ENCODE measurements at places on chromosomes 16 and 17.

DNA sequence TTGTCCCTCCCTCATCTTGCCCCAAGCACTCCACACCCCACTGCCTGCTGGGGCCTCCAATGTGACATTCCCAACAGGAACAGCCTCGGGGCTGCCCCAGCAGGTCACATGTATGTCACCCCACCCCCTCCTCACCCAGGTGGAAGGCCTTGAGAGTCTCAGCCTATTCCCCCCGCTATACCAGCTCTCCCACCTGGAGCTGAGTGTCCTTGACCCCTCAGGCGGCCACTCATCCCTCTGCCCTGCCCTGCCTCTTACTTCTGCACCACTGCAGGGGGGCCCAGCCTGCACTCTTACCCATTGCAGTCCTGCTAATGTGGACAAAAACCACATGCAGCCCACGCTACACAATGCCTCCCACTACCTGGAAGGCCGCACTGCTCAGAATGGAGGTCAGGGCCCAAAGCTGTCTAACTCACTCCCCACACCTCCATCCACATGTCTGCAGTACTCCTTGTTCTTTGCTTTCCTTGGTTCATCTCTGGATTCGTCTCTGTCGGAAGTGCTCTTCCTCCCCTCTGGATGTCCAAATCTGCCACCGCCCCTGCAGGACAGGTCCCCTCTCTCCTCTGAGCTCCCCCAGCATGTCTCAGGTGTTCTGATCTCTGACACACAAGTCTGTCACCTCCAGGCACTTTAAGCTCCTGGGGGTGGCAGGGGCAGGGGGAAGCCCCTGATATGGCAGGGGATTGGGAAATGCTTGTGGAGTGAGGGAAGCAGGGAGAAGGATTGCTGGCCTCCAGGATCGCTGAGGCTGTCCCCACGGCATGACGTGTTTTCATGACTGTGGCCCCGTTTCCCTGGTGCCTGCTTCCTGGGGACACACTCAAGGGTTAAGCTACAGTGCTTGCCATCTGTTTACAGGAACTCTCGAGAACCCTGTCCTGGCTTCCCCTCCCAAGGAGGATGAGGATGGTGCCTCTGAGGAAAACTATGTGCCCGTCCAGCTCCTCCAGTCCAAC is 20.8 kb downstream of the TRPV2 start:
- ATAC-seq: no peak

DNA sequence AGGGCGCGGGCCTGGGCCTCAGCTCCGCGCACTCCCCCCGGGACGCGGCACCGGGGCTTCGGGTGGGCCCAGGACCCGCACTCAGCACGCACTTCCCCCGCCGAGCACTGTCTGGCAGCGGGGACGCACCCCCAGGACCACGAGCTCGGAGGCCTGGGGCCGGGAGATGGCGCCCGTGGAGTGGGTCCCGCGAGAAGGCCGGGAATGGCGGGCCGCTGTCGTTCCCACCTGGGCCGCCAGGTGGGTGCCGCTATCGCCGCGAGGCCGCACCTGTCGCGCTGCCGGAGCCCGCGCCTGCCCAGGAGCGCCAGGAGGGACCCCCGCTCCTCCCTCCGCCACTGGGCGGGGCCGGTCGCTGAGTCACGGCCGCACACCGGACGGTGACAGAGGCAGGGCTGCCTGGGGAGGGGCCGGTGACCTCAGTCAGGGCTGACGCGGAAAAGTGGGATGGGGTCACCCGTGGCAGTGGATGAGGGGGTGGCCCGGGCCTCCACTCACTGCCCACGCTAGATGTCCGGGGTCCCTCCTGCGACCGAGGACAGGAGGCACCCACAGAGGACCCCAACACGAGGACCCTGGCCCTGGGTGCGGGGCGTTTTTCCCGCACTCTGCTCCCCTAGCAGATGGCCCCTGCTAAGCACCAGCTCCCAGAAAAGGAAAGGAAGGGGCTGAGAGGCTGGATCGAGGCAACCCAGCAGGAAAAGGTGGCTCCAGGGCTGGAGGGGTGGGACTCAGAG is 6.9 kb upstream of the ACTG1 start:
- ATAC-seq: peak; percentile 5

GRCh38 chr16:85377388-85378144 is 235.6 kb upstream of the GSE1 start:
- no peak for ATAC-seq

GRCh38 chr16:66619534-66620428 is 15.3 kb downstream of the CMTM3 start:
- no peak for ATAC-seq

DNA sequence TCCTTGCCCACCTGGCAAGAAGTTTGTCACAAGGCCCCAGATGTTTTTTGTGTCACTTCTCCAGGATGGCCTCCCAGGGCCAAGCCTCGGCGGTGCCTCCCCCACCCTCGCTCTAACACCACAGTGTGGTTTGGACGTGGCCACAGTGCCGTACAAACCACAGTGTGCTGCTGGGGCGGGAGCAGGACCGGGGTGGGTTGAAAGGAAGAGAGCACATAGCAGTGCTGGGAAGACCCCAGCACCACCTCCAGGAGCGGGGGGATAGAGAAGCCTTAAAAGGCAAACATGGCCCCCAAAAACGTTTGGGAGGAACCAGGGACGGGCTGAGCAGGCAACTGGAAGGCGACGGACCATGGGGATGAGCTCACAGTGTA is 5.0 kb upstream of the BCL6B start:
- ATAC-seq: no peak

DNA sequence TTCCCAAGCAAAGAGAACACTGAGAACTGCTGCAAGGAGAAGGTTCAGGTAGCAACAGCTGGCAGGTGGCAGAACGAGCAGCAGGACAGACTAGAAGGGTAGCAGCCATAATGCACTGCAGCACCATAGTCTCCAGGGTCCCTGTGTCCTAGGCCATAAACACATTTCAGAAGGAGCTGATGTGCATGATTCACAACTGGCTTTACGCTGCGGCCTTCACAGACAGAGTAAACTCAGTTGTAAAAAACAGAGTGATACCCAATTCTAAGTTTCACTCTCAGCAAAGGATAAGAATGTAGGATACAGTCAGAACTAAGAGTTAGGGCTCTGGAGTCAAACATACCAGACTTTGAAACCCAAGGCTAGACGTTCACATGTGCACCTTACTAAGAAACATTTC is 24.4 kb downstream of the ARHGAP17 start:
- no peak for ATAC-seq

- peak; percentile 93 for ATAC-seq
Observed at GRCh38 chr16:23863511-23864422, 28.0 kb downstream of the PRKCB start.

DNA sequence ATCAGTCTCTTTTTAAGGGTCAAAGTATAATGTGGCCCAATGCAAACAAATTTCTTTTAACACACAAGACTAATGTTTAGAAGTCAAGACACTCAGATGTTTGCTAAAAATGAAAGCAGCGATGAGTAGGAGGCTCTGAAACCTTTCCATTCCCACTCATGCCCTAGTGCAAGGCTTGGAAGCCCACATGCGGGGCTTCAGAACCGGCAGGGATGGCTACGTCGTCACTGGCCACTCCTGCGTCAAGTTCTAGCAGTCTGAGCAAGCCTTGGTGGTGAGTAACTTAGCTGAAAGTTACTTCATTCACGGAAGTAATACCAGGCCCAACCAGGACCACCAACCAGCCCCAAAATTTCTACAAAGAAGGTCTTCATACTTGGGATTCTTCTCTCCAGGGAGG is 14.8 kb upstream of the TMED6 start:
- no peak for ATAC-seq

DNA sequence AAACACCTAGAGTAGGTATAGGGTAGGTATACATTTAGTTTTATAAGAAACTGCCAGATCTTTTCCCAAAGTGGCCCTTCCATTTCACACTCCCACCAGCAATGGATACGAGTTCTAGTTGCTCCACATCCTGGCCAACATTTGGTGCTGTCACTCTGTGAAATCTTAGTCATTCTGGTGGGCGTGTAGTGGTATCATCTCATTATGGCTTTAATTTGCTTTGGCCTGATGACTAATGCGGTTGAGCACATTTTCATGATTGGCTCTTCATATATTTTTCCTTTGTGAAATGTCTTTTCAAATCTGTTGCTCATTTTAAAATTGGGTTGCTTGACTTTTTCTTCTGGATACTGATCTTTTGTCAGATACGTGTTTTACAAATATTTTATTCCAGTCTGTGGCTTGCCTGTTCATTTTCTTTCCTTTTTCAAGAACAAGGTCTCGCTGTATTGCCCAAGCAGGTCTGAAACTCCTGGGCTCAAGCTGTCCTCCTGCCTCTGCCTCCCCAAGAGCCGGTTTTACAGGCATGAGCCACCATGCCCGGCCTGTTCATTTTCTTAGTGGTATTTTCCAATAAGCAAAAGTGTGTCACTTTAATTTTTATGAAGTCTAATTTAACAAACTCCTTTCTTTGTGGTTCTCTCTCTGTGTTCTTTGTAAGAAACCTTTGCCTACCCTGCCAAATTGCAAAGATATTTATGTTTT is 192.4 kb downstream of the SEC14L1 start:
- no peak for ATAC-seq

DNA sequence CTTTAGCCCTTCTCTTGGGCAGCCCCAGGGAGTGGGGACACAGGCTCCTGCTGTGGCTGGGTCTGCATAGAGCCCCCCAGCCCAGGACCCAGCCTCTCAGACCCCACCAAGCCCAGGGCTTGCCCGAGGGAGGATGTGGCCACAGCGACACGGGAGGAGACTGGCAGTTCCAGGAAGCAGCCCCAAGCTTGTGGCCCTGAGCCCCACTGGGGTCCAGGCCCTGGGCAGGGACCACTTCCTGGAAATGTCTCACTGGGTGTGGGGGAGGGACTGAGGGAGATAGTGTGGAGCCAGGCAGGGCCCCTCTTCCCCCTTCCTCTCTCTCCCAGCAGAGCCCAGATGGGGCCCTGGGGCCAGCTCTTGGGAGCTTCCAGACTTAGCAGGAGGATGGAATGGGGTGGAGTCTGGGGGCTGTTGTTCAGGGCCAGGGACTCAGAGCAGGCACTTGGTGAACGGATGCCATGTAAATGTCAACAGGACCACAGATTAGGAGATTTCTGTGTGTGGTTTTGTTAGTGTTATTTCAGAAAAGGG is 35.3 kb downstream of the ADGRG5 start:
- ATAC-seq: no peak

DNA sequence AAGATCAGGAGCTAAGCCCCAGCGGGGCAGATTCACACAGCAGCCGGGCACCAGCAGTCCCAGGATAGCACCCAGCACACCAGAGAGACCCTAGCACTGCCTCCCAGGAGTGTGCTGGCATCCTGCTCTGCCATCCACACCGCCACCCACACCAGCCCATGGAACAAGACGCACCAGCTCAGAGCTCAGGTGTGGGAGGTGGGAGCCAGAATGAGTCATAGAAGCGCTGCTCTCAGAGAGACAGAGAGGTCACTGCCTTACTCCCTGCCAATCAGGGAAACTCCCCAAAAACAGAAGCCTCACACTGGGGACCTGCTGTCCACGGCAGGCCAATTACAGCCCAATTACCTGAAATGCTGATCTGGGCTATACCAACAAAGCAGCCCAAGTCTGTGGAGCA is 64.9 kb downstream of the CDYL2 start:
- peak; percentile 48 for ATAC-seq

- no peak for ATAC-seq
Observed at GRCh38 chr17:75654176-75654575, 12.8 kb downstream of the RECQL5 start.

- ATAC-seq: no peak
Observed at GRCh38 chr16:79563921-79564320, 36.6 kb downstream of the MAF start.

GRCh38 chr17:2056206-2057174 is 1.6 kb downstream of the HIC1 start:
- no peak for ATAC-seq

DNA sequence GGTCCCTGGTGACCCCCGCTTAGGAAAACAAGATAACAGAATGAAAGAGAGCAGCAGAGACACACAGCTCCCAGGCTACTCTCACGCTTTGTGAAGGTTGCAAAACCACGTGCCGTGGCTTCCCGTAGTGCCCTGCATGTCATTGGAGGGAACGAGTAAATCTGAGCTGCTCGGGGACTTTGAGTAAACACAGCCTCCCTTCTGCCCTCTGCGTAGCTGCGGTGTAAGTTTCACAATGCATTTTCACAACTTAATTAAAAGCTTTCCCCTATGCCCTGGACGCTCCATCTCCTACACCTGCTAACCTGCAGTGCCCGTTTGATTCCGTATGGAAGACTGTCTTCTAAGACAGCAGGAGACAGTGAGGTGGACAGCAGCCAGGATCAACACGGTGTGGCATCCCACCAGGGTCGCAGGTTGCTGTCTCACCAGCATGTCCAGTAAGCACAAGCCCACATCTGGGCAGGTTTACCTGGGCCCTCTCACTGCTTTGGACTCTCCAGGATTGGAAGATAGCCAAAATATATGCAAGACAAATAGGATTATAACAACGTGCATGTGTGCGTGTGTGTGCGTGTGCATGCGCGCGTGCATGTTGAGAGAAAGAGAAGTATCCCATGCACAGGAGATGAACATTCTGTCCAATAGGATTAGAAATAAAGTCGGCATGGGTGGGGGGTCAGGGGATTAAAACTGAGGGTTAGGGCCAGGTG is 116.4 kb upstream of the RCVRN start:
- no peak for ATAC-seq

DNA sequence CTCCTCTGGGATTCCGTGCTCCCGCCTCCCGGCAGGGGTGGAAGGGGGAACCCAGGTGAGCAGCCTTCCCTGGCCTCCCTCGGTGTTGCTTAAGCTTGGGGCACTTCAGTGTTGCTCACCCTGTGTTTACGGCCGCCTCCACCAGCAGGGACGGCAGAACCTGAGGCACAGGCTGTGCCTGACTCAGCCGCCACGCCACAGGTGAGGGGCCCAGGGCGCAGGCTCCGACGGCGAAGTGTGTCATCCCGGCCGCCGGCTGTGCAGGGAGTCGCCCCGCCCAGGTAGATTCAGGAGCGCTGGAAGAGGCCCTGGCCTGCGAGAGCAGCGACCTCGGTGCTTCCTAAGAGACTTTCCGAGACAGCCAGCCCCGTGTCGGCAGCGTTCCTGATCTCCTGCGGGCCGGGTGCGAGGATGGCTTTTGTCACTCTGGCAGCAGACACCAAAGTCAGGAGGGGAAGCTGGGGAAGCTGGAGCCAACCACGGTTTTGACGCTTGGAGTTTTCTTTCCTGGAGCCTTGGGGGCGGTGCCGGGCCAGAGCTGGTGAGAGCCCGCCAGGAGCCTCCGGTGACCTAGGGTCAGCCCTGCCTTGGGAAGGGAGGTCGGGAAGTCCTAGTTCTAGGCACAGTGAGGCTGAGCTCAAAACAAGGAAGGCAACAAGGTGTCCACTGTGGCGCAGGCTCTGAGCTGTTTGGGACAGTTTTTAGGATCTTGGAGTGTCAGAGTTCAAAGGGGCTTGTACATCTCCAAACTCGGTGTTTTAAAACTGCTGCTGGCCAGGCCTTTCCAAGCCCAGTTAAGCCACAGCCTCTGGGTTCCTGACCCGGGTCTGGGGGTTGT is 2.1 kb downstream of the GSE1 start:
- no peak for ATAC-seq

DNA sequence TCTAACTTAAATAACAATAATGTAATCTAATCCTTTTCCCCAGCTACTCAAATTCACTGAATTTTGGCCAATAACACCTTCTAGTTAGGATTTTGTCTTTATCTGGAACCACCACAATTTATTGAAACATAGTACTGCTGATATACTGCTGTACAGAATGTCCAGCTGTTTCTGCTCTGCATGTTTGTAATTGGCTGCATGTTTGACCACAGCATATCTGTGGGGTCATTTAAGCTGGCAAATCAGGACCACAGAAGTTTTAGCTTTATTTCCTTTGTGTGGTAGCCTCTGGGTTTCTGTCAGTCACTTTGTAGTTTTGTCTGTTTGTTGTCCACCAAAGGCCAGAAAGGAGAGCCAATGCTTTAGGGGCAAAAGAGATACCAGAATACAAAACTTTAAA is 22.2 kb upstream of the RAB11FIP4 start:
- ATAC-seq: no peak

GRCh38 chr17:67602974-67603373 is 114.8 kb upstream of the NOL11 start:
- peak; percentile 73 for ATAC-seq

GRCh38 chr17:15479703-15480102 is 12.3 kb upstream of the CDRT4 start:
- ATAC-seq: no peak
